ENCODE measurements at places on chromosomes 11 and 22. TPM values are rescaled to one million over a fixed set of nuclear protein-coding genes. Genes with fewer than 3 reads are reported as not detected.

Gene DDTL
- total RNA-seq: 3.4 TPM

Gene MB
- 2.5 TPM for total RNA-seq

Gene MS4A3
- not detected for total RNA-seq

Gene BATF2
- not detected for total RNA-seq

Gene TCN2
- total RNA-seq: 21.8 TPM

DNA sequence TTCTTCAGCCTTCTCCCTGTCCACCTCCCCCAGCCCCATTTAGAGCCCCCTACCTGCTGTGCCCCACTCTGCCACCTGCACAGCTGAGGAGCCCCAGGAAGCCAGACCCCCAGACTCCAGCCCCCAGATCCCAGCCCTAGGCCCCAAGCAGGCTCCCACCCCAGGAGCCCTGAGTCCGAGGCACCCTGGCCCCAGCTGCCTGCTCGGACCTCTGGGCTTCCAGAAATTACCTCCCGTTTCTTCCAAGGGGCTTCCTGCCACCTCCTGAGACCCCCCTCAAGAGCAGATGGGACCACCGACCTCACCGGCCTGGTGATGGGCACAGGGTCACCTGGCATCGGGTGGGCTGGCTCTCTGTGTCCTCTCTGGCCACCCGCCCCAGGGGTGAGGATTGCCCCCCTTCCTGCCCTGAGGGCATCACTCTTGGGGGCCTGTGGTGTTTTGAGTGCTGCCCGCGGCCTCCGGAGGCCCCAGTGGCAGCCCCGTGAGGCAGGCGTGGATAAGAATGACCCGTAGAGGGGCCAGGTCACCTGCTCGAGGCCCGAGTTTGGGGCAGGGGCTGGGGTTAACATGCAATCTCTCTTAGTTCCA lies 18.3 kb upstream of the TALDO1 start:
- DNase-seq: no peak

- no peak for DNase-seq
Measured at GRCh38 chr11:76049511-76049910, 156.8 kb downstream of the WNT11 start.

DNA sequence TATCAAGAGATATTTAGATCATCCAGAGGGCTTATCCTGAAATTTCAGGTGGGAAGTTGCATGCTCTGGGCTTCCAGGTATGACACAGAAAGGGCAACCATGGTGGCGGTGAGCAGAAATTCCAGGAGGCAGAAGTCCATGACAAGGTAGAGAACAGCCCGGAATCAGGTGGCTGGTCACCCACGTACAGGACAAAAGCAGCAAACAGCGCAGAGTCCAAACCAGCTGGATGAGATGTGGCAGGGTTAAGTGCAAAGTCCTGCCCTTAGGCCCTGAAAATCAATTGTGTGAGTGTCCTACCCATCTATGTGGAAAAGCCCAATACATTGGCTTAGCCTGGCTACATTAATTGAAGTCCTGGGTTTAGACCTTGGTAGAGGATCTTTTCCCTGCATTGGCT lies 11.6 kb downstream of the PPFIBP2 start:
- no peak for DNase-seq

DNA sequence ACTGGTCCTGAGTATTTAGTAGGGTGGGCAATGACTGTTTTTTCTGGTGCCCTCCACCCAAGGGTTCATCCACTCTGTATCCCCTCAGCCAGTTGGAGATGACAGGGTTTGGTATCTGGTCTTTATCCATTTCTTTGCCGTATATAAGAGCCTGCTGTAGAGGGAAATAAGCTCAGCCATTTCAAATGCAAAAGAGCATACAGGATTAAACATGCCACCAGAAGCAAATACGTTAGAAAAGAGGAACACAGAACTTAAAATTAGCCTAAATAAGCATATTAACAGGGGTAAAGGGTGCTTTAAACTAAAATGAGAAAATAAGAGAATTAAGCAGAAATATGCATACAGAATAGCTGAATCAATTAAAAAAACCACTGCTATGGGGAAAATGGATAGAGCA lies 27.8 kb upstream of the TOP3B start:
- DNase-seq: no peak

DNA sequence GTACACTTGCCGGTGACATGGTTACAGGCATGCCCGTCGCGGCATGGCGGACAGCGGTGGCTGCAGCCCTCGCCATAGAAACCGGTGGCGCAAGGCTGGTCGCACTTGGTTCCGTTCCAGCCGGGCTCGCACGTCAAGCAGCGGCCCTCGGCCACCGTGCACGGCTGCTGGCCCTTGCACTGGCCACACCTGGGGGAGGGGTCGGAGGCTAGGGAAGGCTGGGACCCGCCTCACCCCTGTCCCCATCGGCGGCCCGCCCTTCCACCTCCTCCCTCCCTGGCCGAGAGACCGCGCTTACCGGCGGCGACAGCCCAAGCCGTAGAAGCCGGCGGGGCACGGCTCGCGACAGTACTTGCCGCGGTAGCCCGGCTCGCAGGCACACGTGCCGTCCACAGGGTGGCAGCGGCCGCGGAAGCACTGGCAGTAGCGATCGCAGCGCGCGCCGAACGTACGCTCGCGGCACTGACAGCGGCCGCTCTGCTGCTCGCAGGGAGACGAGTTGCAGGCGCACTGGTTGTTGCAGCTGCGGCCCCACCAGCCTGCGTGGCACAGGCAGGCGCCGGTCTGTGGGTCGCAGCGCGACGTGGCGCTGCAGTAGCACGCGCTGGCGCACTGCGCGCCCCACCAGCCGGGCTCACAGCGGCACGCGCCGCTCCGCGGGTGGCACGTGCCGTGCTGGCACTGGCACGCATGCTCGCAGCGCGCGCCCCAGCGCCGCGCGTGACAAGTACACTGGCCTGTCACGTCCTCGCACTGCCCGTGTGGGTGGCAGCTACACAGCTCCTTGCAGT lies 6.7 kb downstream of the SCARF2 start:
- DNase-seq: no peak

DNA sequence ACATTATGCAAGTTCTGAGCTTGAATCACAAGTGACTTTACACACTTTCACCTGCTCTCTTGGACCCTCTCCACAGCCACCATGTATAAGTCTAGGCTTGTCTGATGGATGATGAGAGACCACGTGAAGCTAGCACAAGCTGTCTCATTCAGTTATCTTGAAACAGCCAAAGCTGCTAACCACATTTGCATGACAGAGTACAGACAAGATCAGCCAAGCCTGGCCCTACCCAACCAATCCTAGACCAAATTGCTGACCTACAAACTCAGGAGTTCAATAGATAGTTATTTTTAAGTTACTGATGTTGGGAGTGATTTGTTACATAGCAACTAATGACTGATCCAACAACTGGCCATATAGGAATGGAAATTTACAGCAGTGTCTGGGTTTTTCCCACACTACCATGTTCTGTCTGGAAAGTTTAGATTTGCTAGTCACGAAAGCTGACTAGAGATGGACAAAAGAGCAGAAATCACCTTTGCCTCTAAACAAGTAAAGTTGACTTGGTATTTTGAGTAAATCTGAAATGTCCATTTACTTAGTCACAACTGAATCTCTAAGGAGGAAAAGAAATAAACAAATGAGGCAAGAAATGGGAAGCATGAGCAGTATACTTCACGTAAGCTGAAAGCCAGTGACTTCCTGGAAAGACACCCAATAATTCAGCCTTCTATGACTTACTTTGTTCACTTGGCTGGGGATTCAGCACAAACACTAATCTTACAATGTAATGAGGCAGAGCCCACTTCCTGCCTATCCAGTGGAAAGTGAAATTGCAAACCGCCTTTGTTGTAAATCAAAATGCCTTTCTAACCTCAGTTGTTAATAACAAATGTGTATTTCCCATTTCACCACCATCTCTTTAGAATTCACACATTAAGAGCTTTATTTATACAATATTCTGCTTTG lies 101.7 kb downstream of the FAM181B start:
- DNase-seq: no peak

DNA sequence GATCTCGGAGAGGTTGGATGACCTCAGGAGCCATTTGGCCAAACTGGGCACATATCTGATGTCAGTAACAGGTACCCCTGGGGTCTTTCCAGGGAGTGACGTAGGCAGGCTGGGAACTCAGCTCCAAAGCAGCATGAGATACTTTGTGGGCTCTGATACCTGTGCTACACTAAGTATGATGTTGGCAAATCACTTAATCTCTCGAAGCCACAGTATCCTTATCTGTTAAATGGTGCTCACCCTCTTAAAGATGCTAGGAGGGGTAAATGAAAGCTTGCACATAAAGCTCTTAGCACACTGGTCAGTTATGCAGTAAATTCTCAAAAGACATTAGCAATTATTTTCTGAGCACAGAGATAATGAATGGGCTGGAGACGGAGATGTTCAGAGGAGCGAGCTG lies 17.1 kb upstream of the DGKZ start:
- no peak for DNase-seq

GRCh38 chr11:122399375-122399774 lies 256.1 kb upstream of the UBASH3B start:
- no peak for DNase-seq

- peak; percentile 28 for DNase-seq
Measured at GRCh38 chr11:65661599-65662246, 993 bp downstream of the RELA start.

DNA sequence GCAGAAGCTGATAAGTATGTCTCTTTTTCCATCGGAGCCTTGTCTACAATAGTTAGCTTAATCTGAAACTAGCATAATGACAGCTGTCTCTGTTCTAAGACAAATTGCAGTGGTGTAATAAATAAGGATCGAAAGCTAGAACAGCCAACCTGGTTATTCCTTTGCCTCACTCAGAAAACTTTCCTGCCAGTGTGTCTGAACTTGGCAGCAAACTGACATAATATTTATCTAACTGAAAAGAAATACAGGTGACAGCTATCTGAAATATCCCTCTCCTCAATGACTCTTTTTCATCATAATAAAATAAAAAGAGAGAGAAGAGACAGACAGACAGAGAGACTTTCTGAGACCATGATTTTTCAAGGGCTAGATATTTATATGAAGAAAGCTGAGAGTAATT lies 642.5 kb downstream of the LRRC4C start:
- DNase-seq: no peak

GRCh38 chr11:61347916-61348461 lies 13.7 kb downstream of the CYB561A3 start:
- DNase-seq: peak; percentile 57

GRCh38 chr11:3091846-3092602 lies 34.8 kb upstream of the CARS1 start:
- DNase-seq: peak; percentile 63

DNA sequence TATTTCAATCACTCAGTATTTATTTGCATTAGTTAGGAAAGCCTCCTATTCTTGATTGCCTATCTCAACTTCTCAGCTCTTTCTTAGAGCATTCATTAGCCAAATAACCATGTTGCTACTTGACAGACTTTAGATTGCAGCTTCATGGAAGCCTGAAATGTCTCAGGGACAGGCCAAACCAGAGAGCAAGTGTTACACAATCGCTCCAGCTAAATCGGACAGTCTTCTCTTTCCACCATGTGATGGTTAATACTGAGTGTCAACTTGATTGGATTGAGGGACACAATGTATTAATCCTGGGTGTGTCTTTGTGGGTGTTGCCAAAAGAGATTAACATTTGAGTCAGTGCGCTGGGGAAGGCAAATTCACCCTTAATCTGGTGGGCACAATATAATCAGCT lies 106.5 kb upstream of the DRD2 start:
- no peak for DNase-seq

GRCh38 chr11:61897387-61898246 lies 6.3 kb upstream of the FADS3 start:
- DNase-seq: peak; percentile 82

DNA sequence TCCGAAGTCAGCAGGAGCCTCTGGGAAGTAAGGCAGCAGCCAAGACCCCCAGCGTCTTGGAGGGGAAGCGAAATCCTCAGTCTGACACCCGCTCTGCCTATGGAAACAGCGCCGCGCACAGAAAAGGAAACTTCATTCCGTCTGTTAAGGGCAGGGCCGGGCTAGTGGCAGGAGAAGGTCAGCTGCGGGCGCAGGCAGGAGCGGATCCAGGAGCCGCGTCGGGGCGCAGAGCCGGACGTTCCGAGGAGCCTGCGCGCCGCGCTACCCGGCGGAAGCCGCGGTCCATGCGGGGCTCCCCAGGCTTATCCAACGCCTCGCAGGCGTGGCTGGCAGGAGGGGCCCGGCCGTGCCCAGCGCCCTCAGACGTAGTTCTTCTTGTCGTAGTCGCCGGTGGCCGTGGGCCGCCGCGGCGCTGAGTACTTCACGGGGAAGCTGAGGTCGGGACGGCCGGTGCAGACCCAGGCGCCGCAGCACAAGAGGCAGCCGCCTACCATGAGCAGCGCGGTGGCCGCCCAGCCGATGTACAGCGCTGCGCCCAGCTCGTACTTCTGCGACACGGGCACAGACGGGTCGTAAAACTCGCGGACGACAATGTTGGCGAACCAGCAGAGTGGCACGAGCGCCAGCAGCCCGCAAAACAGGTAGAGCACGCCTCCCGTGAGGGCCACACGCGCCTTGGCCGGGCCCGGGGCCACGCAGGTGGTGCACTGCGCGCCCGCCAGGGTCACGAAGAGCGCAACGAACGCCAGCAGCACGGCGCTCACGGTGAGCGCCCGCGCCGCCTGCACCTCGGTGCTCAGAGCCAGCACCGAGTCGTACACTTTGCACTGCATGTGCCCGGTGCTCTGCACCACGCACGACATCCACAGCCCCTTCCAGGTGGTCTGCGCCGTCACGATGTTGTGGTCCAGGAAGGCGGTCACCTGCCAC lies 705 bp downstream of the CLDN5 start:
- DNase-seq: no peak

GRCh38 chr11:87628026-87628580 lies 547.1 kb downstream of the RAB38 start:
- no peak for DNase-seq

DNA sequence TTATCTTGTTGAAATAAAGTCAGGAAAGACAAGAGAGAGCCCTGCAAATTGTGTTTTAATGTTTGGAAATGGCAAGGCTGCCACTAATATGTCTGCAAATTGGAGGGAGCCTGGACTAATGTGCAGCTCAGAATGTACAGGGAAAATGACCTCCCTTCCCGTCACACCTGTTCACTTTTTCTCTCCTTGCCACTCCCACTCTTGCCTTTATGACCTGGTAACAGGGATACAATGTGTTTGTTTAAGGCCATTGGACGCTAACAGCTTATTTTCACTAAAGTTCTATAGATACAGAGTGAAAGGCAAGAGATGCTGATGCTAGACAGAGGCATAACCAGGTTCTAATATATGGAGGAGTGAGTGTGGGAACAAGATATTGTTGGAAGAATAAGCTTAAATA lies 203.9 kb downstream of the RAB38 start:
- DNase-seq: no peak

GRCh38 chr11:67240576-67241389 lies 25.5 kb upstream of the GRK2 start:
- peak; percentile 64 for DNase-seq

- peak; percentile 66 for DNase-seq
Measured at GRCh38 chr11:107689317-107690202, 22.3 kb downstream of the SLN start.

DNA sequence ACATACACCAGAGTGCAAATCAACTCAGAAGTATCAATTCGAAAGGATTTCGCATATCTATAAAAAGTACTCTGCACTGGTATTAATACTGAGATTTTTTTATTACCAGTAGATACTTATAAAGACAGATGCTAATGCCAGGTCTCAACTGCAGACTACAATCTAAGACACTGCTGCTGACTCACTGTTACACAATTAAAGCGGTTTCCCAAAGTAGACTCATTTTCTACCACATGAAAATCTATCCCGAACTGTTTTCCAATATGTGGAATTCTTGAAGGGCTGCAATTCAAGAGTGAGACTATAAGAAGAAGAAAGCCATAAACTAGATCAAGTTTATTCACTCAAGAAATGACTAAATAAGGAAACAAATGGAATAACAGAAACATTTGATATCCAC lies 57.2 kb upstream of the ARHGAP32 start:
- DNase-seq: no peak

GRCh38 chr11:62108017-62108750 lies 15.6 kb upstream of the INCENP start:
- DNase-seq: peak; percentile 53
